Hematopoietic multipotent progenitor cell treated with erythropoietin and hydrocortisone succinate and interleukin-3 and kit ligand, for 4 days (in vitro differentiated cells): ENCODE measurements at places on chromosomes 6 and 20.

- no peak for DNase-seq
Observed at GRCh38 chr20:21586682-21587081, 72.8 kb upstream of the NKX2-2 start.

DNA sequence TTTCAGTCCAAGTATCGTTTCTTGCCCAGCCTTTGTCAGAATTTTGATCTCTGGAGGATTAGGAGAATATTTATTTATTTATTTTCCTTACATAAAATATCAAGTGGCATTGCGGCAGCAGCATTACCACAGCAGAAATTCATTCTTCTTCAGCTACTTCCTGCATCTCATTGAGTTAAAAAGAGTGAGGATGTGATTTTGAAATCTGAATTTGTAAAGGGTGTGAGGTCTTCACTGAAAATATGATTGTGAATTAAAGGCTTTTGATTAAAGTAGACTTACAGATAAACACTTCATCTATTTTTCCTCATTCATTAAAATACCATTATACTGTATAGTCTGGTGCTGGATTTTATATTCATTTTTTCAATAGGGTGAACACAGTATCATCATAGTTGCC, 328.4 kb downstream of the PRL start:
- DNase-seq, result no peak

GRCh38 chr6:44514576-44515193, 127.2 kb downstream of the CDC5L start:
- DNase-seq, result no peak

GRCh38 chr6:8278562-8278961, 156.8 kb downstream of the SLC35B3 start:
- no peak for DNase-seq

GRCh38 chr6:15441215-15441868, 195.5 kb downstream of the JARID2 start:
- peak; percentile 86 for DNase-seq
